ENCODE measurements at places on chromosomes 6 and 20.

DNA sequence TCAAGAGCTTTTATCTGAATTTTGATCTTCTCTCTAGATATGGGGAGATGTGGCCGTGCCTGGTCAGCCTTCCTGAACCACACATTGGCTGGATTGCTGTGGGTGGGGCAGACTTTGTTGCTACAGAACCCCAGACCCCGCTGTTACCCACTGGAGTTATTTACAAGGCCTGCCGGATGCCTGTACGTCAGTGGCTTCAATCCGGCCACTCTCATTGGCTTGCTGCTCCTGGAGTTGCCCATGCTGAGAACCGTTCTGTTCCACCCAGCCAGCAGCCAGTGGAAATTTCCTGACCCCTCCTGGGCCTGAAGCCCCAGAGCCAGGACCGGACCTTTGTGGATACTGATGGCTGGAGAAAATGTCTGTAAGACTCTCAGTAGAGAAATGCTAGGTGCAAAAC is 101.9 kb downstream of the TFAP2C start:
- DNase-seq, result no peak

GRCh38 chr6:123091896-123092271 is 95.8 kb downstream of the CLVS2 start:
- no peak for DNase-seq

GRCh38 chr6:116485559-116486184 is 24.5 kb downstream of the CALHM6 start:
- DNase-seq, result peak; percentile 42

DNA sequence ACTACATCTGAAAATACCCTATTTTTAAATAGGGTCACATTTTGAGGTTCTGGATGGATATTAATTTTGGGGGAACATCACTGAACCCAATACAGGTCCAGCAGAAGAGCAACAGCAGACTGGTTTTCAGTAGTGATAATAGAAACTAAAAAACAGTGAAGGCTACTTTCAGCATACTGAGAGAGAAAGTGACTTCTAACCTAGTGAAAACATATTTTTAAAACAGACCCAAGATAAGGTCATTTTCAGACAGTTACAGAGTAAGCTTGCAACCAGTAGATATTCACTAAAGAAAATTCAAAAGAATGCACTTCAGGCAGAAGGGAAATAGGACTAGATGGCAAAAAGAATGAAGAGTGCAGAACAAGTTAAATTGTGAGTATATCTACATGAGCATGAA is 42.0 kb upstream of the TMEM244 start:
- DNase-seq, result no peak

GRCh38 chr6:126546541-126547120 is 206.7 kb downstream of the CENPW start:
- peak; percentile 94 for DNase-seq

- no peak for DNase-seq
Observed at GRCh38 chr6:167762259-167762962, 64.3 kb upstream of the AFDN start.

DNA sequence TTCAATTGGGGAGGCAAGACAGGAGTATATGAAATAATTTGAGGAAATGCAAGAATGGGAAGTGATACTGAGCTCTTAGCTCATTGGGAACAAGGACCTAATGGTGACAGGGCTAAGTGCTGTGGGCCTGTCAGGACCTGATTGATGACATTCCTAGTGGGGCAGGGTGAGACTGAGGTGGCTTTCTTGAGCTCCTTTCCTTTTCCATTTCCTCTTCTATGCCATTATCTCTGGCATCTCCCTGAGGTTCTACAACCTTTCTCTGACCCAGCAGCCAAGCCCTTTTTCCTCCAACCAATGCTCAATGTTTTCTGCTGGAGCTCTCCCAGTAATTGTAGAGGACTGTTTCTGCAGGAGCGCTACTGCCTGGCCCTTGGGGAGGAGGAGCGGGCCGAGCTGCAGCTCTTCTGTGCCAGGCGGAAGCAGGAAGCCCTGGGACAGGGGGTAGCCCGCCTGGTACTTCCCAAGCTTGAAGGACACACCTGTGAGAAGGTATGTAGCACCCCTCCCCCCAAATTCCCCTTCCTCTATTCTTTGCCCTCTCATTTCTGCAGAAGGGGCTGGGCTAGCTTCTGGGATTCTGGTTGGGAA is 2.8 kb upstream of the TOMM6 start:
- DNase-seq, result peak; percentile 22

- no peak for DNase-seq
Observed at GRCh38 chr6:72140795-72141194, 254.4 kb downstream of the RIMS1 start.

DNA sequence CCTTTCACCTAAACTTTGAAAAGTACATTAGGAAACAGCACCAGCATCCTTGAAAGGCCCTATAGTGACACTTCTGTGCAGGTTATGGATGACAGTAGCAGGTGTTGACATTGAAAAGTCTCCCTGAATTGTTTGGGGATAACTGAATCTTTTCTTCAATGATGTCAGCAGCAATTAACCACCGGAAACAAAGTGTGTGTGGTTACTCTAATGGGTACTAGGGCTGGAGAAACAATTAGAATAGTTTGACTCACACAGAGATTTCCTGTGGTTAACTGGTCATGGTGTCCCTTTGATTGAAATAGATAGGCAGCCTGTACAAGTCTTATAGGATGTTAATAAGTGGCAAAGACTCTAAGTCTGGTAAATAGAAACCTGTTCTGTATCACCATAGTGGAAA is 189.1 kb downstream of the TBX18 start:
- DNase-seq, result no peak

- DNase-seq, result peak; percentile 73
Observed at GRCh38 chr6:22448291-22448711, 121.1 kb upstream of the HDGFL1 start.

DNA sequence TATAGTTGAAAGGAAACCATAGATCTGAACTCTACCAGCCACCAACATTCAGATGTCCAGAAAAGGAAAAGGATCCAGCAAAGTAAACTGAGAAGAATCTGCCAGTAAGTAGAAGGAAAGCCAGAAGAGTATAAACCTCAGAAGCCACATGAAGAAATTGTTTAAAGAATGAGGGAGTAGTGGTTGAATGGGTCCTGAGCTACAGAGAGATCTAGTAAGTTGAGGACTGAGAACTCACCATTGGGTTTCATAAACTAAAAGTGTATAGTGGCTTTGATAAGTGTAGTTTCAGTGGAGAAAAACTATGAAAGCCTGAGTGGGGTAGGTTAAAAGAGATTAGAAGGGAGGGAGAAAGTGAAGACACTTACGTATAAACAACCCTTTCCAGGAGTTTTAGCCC is 32.0 kb upstream of the SUMO4 start:
- DNase-seq, result no peak

GRCh38 chr6:111939902-111940301 is 66.7 kb upstream of the FYN start:
- no peak for DNase-seq

GRCh38 chr20:46939031-46939965 is 44.7 kb downstream of the EYA2 start:
- DNase-seq, result no peak

DNA sequence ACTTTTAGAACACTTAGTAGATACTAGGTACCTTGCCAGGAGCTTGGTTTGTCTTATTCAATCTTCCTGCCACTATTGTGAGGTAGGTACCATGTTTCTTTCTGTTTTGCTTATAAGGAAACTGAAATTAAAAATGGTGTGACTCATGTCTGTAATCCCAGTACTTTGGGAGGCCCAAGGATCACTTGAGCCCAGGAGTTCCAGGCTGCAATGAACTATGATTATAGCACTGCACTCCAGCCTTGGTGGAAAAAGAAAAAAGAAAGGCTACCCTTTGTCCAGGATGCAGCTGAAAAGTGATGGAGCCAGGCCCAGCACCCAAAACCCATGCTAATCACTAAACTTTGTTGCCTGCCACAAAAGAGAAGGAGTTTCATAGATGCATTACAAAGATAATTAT is 34.1 kb upstream of the LAMA4 start:
- peak; percentile 83 for DNase-seq

DNA sequence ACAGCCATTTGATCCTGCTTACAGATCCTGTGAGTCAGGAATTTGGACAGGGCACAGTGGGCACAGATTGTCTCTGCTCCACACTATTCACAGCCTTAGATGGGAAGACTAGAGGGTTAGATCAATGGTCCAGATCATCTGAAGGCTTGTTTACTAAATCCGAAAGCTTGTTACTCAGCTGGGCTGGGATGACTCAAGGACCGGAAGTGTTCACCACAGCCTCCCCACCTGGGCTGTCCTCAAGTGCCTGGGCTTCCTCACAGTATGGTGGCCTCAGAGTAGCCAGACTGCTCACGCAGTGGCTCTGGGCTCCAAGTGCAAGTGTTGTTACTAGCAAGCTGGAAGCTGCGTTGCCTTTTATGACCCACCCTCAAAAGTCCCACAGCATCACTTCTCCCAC is 75.4 kb upstream of the INSM1 start:
- no peak for DNase-seq

DNA sequence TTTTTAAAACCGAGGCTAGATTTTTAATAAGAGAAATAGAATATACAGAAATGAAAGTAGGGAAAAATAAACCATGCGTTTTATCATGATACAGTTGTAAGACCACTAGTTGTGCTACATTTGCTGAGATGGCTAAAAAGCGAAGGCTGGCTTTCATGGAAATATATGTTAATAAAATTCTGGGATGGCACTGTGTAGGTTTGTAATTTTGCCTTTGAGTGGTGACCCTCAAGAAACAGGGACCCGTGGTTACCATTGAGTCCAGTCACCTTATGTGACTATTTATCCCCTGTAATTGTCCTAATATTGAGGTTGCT is 233.8 kb downstream of the ARHGAP18 start:
- DNase-seq, result no peak

GRCh38 chr20:20237093-20237959 is 130.6 kb upstream of the INSM1 start:
- DNase-seq, result peak; percentile 47

DNA sequence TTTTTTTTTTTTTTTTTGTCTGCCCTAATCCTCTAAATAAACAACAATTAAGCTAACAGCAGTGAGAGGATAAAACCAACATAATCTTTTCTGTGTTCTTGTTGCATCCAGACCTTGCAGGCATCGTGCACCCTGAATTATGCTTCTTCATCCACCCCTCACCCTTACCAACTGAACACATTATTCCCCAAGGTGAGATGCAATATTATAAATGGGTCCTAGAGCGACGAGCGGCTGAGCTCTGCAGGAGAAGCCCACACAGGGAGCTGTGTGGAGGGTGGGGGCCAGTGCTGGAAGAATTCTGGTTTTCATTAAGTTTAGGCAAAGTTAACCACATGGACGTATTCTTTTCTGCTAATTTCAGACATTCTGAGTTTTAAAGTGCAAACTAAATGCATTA is 32.2 kb upstream of the NXT1 start:
- DNase-seq, result no peak

GRCh38 chr6:158168040-158168289 is at the start of gene SERAC1:
Gene SERAC1 (minus strand): TSS chr6:158168262. CDS start chr6:158158363, 9,899 bp downstream.
- no peak for DNase-seq

DNA sequence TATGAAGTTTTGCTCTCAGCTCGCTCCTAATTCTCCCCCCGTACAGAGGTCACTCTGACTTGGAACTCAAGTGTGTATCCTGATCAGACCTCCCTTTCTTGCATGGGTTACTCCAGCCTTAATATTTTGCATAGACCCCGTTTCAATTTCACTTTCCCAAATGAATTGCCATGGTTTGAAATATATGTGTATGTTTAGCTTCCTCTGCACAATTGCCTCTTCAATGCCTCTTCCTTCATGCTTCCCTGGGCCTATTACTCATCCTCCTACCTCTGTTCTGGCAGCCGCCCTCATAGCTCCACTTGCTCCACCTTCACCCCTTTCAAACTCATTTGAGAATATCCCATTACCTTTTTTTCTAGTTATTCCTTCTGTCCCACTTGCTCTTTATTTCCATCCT is 90.0 kb upstream of the SAMD5 start:
- DNase-seq, result no peak

GRCh38 chr6:129390900-129391299 is 319.1 kb downstream of the ARHGAP18 start:
- no peak for DNase-seq

GRCh38 chr6:47844881-47845280 is 63.0 kb downstream of the OPN5 start:
- no peak for DNase-seq

DNA sequence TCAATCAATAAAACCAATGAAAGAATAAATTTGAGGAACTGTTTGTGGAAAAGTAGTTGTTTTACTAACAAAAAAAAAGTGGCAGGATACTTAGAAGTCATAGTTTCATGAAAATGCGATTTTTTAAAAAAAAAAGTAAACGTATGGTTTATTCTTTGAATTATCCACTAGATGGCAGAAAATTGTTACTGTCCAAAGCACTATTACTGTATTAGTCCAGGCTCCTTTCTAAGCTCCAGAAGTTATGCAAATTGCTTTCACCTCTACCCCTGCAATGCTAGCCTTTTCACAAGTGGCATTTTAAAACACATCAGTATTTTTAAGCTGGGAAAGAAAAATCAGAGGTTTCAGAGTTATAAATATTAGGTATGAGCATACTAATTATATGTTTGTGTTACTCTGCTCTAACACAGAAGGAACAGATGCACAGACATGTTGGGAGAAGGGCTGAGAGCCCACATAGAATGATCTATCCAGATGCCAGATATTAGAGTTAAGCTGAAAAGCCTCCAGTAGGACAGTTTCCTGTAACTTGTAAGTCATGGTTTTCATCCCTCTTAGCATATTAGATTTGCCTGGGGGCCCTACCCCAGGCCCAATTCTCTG is 63.9 kb downstream of the FHL5 start:
- DNase-seq, result peak; percentile 45

DNA sequence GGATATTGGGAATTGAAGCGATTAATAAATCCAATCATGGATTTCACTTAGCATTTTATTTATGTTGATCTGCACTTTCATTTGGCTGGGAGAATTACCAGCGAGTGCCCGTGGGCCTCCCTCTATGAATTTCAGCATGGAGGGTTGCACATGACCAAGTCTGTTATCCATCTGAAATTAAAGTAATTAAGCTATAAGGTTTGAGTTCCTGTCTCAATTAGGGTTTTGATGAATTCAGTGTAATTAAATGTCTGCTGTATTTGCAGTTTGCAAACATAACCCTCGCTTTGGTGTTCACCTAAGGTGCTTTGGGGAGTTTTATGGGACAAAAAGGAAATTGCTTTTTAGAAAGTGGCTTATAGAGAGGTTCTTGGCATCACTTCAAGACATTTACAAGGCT is 169.8 kb upstream of the RIN2 start:
- no peak for DNase-seq

- DNase-seq, result peak; percentile 11
Observed at GRCh38 chr6:31270788-31271640, 878 bp downstream of the HLA-C start.
